ENCODE measurements at places on chromosomes 1 and 21. TPM values are rescaled to one million over a fixed set of nuclear protein-coding genes. Genes with fewer than 3 reads are reported as not detected.

DNA sequence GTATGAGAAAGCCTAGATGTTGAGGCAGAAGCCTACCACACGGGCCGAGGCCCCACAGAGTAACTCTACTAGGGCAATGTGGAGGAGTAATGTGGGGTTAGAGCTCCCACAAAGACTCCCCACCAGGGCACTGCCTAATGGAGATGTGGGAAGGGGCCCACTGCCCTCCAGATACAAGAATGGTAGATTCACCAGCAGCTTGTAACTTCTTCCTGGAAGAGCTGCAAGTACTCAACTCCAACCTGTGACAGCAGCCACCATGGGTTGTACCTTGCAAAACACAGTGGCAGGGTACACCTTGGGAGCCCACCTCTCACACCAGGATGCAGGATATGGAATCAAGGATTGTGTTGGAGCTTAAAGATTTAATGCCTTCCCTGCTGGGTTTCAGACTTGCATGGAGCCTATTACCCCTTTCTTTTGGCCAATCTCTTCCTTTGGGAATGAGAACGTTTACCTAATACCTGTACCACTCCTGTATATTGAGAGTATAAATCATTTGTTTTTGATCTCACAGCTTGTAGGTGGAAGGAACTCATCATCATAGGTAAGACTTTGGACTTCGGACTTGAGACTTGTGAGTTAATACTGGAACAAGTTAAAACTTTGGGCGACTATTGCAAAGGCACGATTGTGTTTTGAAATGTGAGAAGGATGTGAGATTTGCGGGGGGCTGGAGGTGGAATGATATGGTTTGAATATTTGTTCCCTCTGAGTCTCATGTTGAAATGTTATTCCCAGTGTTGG, 57.5 kb downstream of the TENT5C start:
- no peak overlapping the region for H3K27ac ChIP-seq
- no peaks in the 10 kb centered on the region for H3K36me3 ChIP-seq
- peaks cover 25% of the 10 kb centered on the region for H3K4me1 ChIP-seq
- H3K4me3 ChIP-seq: no peak overlapping the region

- no peak overlapping the region for H3K27ac ChIP-seq
- H3K4me3 ChIP-seq: no peak overlapping the region
- no peaks in the 10 kb centered on the region for H3K27me3 ChIP-seq
- no peaks in the 10 kb centered on the region for H3K4me1 ChIP-seq
- DNase-seq: no peak
- no peaks in the 10 kb centered on the region for H3K36me3 ChIP-seq
These were observed 6.2 kb upstream of the DEPDC1 start for GRCh38 chr1:68503085-68503484.

DNA sequence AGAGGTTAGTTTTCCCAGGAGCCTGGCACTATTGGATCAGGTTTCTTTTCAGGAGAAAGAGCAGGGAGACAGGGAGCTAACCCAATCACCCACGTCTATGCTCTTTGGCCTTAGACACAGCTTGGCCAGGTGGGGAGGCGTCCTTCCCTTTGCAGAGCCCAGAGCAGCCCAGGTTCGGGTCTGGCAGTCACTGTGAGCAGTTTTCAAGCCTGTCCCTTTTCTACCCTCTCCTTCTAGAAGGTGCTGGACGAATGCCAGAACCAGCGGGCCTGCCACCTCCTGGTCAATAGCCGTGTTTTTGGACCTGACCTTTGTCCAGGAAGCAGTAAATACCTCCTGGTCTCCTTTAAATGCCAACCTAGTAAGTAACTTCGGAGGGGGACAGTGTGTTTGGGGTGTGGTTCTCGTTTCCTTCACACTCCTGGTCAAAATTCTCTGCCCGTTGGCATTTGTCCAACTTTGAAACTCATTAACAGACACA, 44.9 kb downstream of the EVA1C start:
- no peak overlapping the region for H3K27ac ChIP-seq
- H3K4me1 ChIP-seq: no peaks in the 10 kb centered on the region
- H3K4me3 ChIP-seq: no peak overlapping the region
- DNase-seq: no peak
- H3K27me3 ChIP-seq: no peaks in the 10 kb centered on the region
- H3K36me3 ChIP-seq: no peaks in the 10 kb centered on the region

DNA sequence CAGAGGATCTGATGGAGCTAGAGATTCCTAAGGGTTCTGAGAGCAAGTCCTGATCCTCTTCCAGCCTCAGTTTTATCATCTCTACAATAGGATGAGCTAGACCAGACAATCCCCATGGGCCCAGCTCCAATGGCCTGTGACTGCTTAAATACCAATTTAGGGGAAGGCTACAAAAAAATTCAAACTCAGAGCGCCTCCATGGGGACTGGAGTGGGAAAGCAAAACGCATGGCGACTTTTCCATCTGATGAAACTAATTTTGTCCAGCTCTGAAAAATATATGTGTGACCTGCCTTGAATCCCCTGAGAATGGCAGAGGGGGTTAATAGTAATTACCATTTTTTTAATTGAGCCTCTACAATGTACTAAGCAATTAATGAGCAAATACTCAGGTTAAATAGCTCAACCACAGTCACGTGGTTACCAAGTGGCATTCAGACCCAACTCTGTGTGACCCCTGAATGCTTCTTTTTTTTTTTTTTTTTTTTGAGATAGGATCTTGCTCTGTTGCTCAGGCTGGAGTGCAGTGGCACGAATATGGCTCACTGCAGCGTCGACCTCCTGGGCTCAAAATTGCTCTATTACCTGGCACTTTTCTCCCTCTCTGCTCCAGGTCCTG, 8.4 kb downstream of the EXTL1 start:
- no peaks in the 10 kb centered on the region for H3K36me3 ChIP-seq
- H3K27ac ChIP-seq: no peak overlapping the region
- no peak overlapping the region for H3K4me3 ChIP-seq
- H3K4me1 ChIP-seq: peaks cover 24% of the 10 kb centered on the region
- no peaks in the 10 kb centered on the region for H3K27me3 ChIP-seq

DNA sequence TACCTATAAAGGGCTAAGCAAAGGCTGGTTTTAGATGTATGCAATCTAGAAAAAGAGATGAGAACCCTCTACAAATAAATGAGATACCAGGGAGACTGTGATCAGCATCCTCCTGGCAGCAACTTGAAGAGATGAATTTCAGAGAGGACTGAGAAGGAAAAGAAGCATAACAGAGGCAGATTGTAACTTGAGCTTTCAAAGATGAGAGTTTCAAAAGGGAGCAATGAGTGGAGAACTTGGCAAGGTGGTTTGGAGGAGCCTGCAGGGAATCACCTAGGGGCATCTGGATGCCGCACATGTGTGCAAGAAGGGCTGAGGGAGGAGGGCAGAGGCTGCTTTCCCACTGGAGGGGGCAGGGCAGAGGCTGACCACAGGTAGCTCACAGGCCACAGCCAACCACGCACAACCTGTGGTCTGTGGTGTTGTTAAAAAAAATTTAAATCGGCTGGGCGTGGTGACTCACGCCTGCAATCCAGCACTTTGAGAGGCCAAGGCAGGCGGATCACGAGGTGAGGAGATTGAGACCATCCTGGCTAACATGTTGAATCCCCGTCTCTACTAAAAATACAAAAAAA, 50.2 kb downstream of the PCNX2 start:
- no peak overlapping the region for H3K4me3 ChIP-seq
- H3K27ac ChIP-seq: no peak overlapping the region
- H3K36me3 ChIP-seq: no peaks in the 10 kb centered on the region
- DNase-seq: no peak

DNA sequence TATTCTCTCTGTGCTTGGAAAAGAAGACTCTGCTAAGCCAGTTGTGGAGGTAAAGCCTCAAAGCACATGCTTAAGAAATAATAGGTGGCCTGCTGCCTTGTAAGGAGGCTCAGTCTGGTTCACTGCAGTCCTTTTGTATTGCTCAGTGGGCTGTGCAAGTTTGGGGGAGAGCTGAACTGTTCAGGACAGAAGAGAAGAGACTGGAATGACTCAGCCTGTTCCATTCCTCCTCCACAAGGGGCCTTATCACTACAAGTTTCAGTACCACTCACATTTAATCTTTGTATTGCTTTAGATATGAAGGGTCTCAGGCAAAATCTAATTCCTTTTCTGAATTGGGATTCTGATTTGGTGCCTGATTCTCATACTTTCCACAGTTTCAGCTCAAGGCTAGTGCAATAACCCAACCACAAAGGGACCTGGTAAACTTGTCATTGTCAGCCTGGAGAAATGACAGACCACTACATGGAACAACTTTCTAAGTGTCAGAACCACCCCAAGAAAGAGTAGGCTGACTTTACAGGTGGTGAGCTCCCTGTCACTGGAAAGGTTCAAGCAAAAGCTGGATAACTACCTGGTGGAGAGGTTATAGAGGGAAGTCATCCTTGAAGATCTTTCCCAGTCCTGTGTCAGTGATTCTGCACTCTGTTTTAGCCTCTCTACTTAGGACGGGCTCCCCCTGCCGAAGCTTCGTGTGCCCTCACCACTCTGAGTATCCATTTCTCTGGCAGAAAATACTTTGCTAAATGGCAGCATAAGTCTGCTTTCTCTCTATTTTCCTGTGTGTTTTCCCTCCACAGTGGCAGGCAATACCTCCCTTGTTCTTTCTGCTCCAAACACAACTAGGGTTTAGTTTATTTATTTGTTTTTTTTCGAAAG, 162.9 kb upstream of the GJB5 start:
- H3K36me3 ChIP-seq: no peaks in the 10 kb centered on the region
- H3K27me3 ChIP-seq: no peaks in the 10 kb centered on the region
- H3K27ac ChIP-seq: no peak overlapping the region
- H3K4me1 ChIP-seq: no peaks in the 10 kb centered on the region
- DNase-seq: no peak
- no peak overlapping the region for H3K4me3 ChIP-seq

GRCh38 chr1:45952072-45952471, 148.7 kb downstream of the MAST2 start:
- no peaks in the 10 kb centered on the region for H3K4me1 ChIP-seq
- no peak overlapping the region for H3K27ac ChIP-seq
- H3K36me3 ChIP-seq: no peaks in the 10 kb centered on the region
- no peak for DNase-seq

DNA sequence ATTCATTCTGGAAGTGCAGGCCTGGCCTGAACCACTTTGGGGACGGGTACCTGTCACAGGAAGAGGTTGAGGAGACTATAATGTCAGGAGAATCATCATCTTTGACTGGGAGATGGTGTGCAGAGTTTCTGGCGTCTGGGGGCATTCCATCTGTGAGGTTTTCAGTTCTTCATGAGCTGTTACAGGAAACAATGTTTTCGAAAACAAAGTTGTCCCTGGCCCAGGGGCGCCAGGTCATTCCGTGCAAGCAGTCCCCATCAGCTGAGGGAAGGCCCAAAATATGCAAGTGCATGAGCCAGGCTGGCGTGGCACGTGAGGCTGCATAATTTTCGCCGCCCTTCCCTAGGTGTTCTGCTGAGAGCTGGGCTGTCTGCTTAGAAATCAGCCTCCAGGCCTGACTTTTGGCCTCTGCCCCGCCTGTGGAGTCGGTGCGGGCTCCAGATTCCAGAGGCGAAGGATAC, 68.4 kb upstream of the ATP5PO start:
- H3K27ac ChIP-seq: no peak overlapping the region
- H3K36me3 ChIP-seq: no peaks in the 10 kb centered on the region
- no peak overlapping the region for H3K4me3 ChIP-seq
- H3K27me3 ChIP-seq: no peaks in the 10 kb centered on the region

DNA sequence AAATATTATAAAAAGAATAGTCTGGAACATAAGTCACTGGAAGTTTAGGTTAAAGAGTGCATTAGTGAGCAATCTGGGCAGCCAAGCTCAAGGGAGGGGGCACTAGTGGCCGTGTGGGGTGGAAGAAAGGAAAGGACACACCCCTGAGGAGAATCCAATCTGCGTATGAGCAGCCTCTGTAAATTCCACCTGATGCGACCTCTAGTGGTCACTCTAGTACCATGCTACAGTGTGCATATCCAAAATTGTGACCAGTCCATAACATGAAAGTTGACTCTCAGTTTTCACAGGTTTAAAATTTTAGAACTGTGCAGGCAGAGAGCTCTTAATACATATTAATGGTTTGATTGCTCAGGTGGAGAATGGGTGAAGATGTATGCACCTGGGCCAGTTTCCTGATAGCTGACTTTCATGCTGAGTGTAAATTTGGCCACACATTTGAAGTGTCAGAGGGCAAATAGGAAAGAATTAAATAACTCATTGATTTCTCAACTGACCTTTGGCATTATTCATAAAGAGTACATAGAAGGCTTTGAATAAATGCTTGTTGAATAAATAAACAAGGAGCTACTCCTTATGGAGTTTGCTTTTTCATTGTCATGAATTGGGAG, 105.9 kb upstream of the C21orf91 start:
- H3K4me1 ChIP-seq: no peaks in the 10 kb centered on the region
- no peak for DNase-seq
- no peak overlapping the region for H3K27ac ChIP-seq
- no peak overlapping the region for H3K4me3 ChIP-seq
- H3K36me3 ChIP-seq: no peaks in the 10 kb centered on the region
- no peaks in the 10 kb centered on the region for H3K27me3 ChIP-seq

DNA sequence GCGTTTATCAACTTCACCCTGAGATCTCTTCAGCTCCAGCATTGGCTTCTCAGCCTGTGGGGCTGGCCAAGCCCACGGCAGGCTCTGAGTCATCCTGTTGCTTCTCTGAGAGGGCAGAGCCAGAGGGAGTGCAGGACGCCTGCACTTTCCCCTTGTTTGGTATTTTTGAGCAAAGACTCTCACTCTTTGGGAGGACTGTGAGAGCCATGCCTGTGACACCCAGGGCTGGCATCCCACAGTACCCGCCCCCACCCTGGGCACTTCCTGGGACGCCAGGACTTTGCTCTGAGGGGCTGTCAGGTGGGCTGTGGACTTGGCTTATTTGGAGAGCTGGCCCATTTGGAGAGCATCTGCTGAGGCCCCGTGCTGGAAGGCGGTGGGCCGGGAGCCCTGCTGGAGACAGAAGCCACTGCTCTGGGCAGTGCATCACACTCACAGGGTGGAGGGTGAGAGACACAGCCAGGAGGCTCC, 37.4 kb downstream of the VANGL1 start:
- no peak for DNase-seq
- no peaks in the 10 kb centered on the region for H3K27me3 ChIP-seq
- no peak overlapping the region for H3K4me3 ChIP-seq
- no peak overlapping the region for H3K27ac ChIP-seq
- H3K36me3 ChIP-seq: peaks cover 28% of the 10 kb centered on the region

DNA sequence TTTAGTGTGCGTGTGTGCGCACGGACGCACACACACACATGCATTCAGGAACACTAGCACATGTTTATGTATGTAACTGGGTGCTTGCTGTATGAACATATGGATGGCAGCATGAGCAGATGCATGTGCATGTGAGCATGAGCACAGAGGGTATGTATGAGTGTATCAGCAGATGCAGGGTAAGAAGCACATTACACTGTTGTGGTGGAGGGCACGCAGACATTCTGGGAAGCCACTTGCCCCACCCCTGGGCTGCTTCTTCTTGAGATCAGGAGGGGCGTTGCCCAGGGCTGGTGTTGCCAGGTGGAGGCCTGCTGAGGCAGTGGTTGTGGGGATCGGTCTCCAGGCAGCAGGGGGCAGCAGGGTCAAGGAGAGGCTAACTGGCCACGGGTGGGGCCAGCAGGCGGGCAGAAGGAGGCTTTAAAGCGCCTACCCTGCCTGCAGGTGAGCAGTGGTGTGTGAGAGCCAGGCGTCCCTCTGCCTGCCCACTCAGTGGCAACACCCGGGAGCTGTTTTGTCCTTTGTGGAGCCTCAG, 3.9 kb upstream of the P3R3URF start:
- DNase-seq: no peak
- no peak overlapping the region for H3K27ac ChIP-seq
- no peaks in the 10 kb centered on the region for H3K27me3 ChIP-seq
- no peak overlapping the region for H3K4me3 ChIP-seq
- H3K36me3 ChIP-seq: no peaks in the 10 kb centered on the region

Gene INSRR
- total RNA-seq: 0.33 TPM

Gene FAM167B
- total RNA-seq: 1.2 TPM

Gene LCE3B
- not detected for total RNA-seq

Gene PLA2G2C
- total RNA-seq: 0.19 TPM

Gene NTMT2
- total RNA-seq: not detected

Gene ABCA4
- total RNA-seq: 0.24 TPM

Gene LDLRAP1
- 4.3 TPM for total RNA-seq

Gene ZBTB8B
- 0.05 TPM for total RNA-seq

Gene CFHR4
- total RNA-seq: 0.19 TPM

Data from thymus (tissue), 14 donors.